Bladder microvascular endothelial cell (primary cell): ENCODE measurements at places on chromosomes 6 and 20. TPM values are rescaled to one million over a fixed set of nuclear protein-coding genes. Genes with fewer than 3 reads are reported as not detected.

SRMS gene
- not detected in 2 replicates for total RNA-seq

NR2E1 gene
- not detected in 2 replicates for total RNA-seq

RARS2 gene
- 19.6 and 29.0 TPM in 2 replicates for total RNA-seq

SGK2 gene
- total RNA-seq: under 0.01 and 0.31 TPM in 2 replicates

C6orf47 gene
- 18.5 and 21.6 TPM in 2 replicates for total RNA-seq

TRIM15 gene
- not detected in 2 replicates for total RNA-seq

PLA2G7 gene
- total RNA-seq: 0.16 TPM in 1 of 2 replicates, not detected in the other

PRND gene
- total RNA-seq: 0.88 and 2.4 TPM in 2 replicates
